ENCODE measurements at places on chromosomes 2 and 18.
A peak's percentile ranks its signal among the peaks of the same experiment; 100 is the strongest.

DNA sequence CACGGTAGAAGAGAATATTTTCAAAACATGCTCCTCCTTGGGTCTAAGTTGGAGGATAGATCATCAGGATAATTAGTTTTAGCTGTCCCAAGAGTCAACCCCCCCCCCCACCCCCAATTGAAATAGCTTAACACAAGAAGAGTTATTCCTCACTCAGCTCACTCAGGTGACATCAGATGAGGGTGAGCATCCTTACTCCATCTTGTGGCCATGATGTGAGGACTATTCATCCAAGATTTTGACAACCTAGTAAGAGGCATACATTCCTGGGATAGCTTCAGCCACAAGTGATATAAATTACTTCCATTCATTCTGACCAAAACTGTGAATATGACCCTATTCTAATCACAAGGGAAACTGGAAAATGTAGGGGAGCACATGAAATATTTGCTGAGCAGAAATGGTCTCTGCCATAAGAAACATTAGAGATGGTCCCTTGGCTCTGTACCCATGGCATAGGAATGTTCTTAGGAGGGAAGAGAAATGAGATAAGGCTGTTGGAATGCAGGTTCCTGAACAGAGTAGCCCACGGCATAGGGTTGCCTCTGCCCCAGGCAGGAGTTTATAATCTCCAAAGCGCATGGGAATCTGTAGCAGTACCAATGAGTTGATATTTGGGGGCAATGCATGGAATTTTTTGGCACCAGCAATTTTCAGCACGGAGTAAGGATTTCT lies 257.2 kb downstream of the CYRIA start:
- DNase-seq, result no peak

- no peak for DNase-seq
These were observed 432.7 kb downstream of the ZNF521 start for GRCh38 chr18:24919181-24919797.

DNA sequence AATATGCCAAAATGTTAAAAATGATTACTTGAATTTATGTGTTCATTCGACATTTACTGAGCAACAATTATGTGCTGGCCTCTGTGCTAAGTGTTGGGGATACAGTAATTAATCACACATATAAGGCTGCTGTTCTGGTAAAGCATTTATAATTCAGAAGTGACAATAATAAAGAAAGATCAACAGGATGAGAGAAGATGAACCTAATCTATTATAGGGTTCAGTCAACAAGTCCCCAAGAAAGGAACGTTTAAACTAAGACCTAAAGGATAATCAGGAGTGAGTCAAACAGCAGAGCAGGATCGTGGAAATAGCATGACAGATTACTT lies 60.1 kb upstream of the COX7A2L start:
- no peak for DNase-seq

DNA sequence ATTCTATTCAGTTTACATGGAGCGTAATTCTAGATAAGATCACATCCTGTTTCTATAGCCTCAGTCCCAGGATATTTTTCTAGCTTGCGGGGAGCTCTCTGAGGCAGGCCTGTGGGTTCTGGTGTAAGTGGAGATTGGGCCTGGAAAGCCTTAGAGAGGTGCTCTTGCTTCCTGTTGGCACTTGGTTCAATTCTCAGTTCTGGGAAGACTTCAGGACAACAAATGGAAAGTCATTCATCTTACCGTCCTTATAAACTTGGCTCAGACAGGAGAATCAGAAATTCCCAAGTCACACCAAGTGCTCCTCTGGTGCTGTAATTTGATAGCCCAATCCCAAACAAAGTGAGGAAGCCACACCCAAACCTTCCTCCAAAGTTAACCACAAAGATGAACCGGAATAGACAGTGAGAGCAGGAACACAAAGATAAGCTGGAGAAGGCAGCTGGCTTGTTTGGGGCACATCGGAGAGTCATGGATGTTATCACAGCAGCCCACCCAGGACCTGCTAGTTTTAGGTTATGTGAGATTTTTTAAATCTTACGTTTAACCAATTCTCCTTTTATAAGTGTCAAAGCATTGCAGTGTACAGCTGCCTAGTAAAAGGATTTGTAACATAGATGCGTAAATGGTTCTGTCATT lies 144.3 kb upstream of the MAP3K20 start:
- DNase-seq, result no peak

- DNase-seq, result peak; percentile 75
These were observed 285.6 kb downstream of the AGAP1 start for GRCh38 chr2:235779444-235779896.

- DNase-seq, result no peak
These were observed 188.2 kb downstream of the BCL2 start for GRCh38 chr18:63131106-63131958.

DNA sequence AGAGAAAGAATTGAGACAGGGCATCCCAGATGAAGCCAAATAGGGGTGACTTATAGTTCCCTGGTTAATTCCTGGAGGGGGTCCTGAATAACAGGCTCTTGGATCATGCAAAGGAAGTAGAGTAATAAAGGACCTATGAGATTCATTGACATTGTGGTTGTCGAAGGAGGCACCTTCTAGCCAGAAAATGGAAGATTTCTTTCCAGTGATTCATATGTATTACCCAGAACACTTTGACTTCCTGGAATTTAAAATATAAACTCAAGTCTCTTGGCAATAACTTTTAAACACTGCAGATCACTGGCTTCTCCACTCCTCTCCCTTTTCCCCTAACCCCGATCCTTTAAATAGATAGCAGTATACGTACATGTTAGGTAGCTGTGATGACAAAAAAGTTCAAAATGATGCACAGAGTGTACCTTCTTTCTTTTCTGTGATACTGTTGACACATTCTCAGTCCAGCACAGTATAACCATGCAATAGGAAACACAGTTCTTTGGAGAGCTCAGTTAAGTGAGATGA lies 211.8 kb downstream of the LTBP1 start:
- DNase-seq, result no peak
